Femur (tissue), 1 donor: ENCODE measurements at places on chromosomes 2 and 18.

DNA sequence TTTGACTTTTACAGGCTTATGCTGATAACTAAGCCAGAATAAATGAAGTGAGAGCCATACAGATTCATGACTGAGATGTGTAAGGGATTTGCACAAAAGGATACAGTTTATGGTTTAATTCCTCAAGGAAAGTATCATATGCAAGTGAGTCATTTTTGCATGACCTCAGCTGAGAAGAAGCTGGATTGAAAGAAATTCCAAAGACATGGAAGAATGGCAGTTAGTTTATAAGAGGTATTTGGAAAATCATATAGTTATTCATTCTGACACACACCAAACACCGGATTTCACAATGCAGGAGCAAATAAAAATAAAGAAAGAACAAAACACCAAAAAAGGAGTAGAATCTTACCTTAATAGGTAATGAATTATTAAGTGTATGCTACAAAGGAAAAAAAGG lies 83.2 kb upstream of the RND3 start:
- no peak for DNase-seq

DNA sequence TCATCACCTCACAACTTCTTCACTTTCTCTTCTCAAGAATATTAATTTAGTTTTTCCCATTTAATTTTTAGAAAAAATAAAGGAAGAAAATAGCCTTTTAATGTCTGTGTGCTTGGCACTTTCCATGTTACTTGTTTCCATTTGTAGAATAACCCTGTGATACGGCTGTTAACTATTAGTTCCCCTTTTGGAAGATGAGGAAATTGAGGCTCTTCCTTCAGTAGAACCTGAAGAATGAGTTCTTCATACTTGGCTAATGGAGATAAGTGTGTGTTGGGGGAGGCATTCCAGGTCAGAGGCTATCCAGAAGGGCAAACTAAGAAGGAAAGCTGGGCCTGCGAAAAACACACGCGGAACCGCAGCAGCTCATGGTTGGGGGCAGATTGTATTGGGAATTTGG lies 38.3 kb downstream of the ZNF532 start:
- no peak for DNase-seq

DNA sequence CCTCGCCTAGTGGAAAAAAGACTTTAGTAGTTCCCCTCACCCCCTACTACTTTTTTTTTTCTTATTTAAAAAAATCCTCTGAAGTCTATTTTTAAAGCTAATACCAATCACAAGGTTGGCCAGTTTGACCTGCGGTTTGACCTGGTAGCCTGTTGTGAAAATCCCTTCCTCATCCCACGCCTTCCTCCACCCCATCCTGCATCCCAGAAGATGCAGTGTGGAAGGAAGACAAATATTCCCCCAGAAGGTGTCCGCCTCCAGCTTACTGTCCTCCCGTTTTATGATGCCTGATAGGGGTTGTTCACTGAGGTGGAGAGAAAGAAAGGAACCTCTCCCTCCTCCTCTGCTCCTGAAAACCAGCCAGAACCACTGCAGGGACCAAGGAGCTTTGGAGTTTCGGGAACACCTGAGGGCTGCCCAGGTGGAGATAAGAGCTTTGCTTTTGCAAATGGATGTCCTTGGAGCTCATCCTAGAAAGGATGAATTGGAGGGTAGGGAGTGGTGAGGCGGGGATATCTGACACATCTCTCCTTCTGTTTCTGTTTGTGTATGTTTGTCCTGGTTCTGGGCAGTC lies 909 bp downstream of the ATP6V1C2 start:
- DNase-seq: no peak

- DNase-seq: peak; percentile 31
Observed at GRCh38 chr2:132668189-132668823, 1.7 kb downstream of the LYPD1 start.

DNA sequence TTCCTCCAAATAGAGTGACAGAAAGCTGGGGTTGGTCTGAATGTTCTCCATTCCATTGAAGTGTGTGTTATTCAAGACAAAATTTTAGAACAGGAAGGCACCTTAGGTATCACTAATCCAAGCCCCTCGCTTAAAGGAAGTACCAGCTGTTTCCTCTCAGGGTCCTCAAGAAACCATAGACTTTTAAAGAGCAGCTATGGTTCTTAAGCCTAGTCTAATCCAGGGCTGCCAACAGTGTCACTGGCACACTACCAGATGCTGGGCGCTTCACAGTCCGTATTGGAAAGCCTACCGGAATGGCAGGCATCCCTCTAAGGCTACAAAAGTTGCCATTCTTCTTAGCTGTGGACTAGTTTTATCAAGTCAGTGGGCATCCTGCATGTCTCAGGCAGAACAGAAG lies 1.9 kb downstream of the NEMP2 start:
- DNase-seq: no peak

- DNase-seq: no peak
Observed at GRCh38 chr2:64115808-64116598, 28.2 kb downstream of the PELI1 start.

DNA sequence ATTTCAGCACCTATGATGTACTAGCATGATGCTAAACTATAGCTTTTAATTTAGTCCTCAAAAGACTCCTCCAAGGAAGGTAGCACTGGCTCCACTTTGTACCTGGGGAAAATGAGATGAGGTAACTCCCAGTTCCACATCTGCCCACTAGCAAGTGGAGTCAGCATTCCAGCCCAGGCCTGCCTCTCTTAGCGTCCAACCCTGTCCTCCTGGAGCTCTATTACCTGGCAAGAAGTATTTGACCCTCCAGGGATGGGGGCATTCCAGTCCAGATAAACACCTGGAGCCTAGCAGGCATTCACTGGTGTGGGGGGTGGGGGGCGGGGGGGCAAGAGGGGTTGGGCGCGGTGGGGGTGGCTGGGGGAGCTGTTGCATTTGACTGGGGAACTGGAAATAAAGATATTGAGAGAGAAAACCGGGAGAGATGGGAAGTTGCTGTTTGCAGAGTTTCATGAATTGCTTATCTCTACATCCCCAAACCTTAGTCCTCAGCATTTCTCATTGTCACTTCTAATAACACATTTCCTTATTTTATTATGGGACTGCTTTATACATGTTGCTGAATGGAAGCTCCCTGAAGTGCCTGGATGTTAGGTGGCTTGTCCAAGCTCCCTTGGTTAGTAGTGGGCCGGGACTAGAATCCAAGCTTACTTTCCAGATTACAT lies 22.0 kb upstream of the FZD5 start:
- no peak for DNase-seq

DNA sequence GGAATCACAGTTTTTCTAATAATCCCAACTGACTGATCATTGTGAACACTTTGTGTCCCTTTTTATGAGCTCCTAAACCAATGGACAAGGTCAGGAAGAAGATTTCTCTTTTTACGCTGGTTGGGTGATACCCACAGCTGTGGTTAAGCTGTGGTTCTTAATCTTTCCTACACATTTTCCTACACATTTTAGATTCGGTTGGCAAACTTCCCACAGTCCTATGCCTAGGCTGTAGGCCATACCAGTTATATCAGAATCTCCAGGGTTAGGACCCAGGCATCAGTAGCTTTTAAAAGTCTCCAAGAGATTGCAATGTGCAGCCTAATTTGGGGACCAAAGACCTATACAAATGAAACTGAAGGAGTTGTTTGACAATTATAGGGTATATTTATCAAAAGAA lies 203.0 kb downstream of the SP3 start:
- DNase-seq: no peak

DNA sequence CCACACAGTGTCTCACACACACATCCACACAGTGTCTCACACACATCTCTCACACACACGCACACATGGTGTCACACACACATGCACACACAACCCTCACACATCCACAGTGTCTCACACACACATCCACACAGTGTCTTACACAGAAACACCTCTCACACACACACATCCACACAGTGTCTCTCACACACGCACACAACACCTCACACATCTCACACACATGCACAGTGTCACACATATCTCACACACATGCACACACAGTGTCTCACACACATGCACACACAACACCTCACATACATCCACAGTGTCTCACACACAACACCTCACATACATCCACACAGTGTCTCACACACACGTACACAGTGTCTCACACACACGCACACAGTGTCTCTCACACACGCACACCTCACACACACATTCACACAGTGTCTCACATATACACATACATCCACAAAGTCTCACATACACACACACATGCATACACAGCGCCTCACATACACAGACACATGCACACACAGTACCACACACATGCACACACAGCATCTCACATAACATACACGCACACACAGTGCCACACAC lies 473.9 kb upstream of the HS6ST1 start:
- no peak for DNase-seq

DNA sequence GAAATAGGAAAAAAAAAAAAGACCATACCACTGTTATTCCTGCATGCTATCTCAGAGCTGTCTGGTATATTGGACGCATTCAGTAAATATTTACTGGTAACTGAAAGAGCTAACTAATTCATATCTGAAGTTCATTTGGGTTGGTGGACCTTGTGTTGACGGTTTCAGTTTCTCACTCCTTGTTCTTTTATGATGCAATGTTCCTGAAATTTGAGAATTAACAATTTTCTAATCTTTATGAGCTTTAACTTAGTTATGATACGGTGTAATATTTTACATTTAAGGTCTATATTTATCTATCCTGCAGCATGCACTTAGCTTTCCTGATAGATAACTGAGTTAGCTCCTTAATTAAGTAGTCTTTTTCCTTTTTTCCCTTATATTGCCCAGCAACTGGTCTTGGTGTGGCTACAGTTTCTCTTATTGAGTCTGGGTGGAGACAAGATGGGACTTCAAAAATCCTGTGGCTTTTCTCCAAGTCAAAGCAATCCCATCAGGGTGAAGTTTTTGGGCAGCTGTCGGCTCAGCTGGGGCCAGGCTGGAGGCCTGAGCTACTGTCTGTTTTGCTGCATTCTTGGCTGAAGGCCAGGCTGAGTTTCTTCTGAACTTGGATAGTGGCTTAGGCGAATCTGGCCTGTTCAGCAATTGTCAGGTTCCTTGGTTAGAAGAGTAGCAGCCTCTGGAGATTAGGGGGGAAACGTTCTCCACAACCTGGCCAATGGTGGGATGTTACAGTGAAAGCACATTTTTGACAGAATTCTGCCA lies 78.4 kb upstream of the MEX3C start:
- DNase-seq: peak; percentile 78

- DNase-seq: no peak
Observed at GRCh38 chr2:8255448-8255800, 426.4 kb upstream of the ID2 start.

GRCh38 chr2:120887320-120887697 lies 151.6 kb downstream of the GLI2 start:
- peak; percentile 76 for DNase-seq

GRCh38 chr2:222950638-222951285 lies 89.9 kb downstream of the ACSL3 start:
- DNase-seq: no peak

DNA sequence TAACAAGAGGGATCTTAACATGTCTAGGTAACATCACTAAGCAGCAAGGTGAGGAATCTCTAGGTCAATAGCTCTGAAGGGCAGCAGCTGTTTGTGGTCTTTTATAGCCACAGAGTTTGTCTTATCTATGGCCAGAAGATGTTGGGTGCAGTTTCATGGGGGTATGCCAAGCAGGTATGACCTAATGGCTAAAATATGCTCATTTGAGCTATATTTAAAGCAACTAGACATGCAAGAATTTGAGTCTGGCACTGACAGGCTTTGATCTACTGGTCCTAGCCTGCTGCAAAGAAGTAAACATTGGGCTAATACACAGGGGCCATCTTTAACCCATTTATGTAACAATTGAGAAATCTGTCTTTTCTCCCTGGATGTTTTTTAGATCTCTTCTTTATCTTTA lies 13.9 kb upstream of the UGP2 start:
- DNase-seq: no peak

DNA sequence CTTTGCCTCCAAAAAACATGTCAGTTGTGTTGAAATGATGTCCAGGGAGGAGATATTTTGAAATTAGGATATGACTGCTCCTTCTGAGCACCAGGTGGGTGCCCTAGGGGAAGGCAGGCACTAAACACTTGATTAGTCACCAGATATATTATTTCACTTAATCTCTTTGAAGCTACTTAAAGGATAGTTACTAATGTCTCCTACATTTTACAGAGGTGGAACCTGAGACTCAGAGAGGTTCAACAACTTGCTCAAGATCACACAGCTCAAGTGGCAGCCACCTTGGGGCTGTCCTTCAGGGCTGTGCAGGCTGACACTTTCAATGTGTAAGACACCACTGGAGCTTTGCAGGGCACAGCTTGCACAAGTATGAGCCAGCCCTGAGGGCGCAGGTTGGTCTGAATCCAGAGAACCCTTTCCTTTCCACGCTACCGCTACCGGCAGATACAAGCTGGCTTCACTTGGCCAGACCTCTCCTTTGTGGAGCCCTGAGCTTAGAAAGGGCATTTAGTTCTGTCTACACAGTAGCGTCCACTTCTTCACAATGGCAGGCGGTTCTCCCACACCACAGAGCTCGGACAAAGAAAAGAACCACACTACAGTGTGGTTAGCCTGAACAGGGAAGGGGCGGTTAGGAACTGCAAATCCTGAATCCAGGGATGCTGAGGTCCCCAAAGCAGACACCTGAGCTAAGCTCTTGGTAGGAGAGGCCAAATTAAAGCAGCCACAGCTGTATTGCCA lies 16.4 kb downstream of the ALPK2 start:
- DNase-seq: no peak

DNA sequence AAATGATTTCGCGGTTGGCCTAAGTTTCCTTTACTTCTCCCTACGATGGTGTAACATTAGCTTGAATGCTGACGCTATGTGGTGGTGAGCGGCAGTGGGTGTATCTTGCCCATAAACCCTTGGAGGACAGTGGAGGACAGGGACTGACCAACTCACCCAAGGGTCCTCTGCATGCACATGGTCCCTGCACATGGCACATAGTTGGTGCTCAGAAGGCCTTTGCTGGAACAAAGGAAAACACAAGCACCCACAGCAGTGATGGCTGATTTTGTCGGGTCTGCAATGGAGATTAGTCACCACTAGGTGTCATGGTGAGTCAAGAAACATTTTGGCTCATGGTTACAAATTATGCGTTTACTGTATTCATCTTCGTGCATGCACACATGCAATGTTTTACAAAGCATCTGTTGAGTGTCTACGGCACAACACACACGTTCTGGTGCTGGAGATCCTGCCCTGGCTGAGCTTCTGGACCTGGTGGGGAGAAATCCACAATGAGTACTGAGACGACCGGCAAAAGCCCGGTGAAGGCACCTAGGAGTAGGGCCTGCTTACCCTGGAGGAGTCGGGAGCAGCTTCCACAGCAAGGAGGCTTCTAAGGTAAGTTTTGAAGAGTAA lies 44.0 kb downstream of the PDCL3 start:
- DNase-seq: no peak

- peak; percentile 31 for DNase-seq
Observed at GRCh38 chr18:57561728-57562423, 24.6 kb downstream of the FECH start.

DNA sequence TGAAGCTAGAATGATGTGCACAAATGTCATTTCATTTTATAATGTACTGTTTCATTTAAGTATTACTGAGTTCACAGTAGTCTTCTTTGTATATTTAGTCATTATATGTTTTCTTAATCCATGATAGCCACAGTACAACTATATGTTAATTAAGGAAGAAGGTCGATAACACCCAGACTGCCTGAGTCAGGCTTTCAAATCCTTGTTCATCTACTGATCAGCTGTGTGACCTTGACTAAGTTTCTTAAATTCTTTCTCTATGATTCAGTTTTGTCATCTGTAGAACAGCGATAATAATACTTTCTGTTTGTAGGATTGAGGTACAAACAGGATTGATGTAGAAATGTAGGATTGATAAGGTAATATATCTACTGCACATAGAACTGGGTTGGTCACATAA lies 5.4 kb downstream of the GCC2 start:
- no peak for DNase-seq

- DNase-seq: no peak
Observed at GRCh38 chr2:121038431-121038830, 246.6 kb downstream of the TFCP2L1 start.

- DNase-seq: no peak
Observed at GRCh38 chr2:140270224-140270623, 1490.0 kb upstream of the NXPH2 start.
